Activated naive CD4-positive, alpha-beta T cell treated with anti-CD3 and anti-CD28 coated beads for 36 hours (primary cell): ENCODE measurements at places on chromosomes 5 and 9. TPM values are rescaled to one million over a fixed set of nuclear protein-coding genes. Genes with fewer than 3 reads are reported as not detected.

IFNA21 gene
- total RNA-seq, result not detected

DNA sequence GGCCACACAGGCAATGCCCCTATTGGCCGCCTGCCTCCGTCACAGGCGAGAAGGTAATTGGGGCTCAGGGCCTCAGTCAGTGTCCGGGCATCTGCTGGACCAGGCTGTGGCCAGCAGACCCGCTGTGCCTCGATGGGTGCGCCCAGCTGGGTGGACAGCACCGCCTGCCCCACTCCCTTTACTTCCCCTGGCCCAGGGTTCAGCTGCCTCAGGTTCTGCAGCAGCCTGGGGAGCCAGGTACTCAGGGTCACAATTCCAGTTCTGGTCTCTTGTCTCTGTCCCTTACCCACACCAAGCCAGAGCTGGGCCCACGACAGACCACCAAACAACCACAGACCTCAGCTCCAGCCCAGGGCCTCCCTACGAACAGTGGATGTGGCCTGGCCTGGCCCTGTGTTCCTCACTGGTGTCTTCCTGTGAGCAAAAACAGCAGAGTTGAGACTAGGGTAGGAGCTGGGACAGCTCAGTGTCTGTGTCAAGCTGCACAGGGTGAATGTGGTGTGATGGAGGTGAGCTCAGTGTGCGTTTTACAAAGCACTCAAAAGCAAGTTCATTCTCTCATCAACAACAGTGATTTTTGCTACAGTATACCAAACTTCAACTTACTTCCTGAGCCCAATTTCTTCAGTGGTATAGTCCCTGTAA, 33.4 kb upstream of the SUSD3 start:
- H3K27me3 ChIP-seq, result no peaks in the 10 kb centered on the region
- peaks cover 30% of the 10 kb centered on the region for H3K36me3 ChIP-seq
- H3K27ac ChIP-seq, result peak overlapping the region; percentile 93
- H3K4me3 ChIP-seq, result no peak overlapping the region
- peaks cover 92% of the 10 kb centered on the region for H3K4me1 ChIP-seq

GRCh38 chr5:115507681-115508080, 36.9 kb downstream of the FEM1C start:
- H3K27ac ChIP-seq, result no peak overlapping the region
- H3K4me1 ChIP-seq, result no peaks in the 10 kb centered on the region
- no peaks in the 10 kb centered on the region for H3K36me3 ChIP-seq
- no peak for DNase-seq
- no peak overlapping the region for H3K4me3 ChIP-seq
- H3K27me3 ChIP-seq, result peaks cover under 1% of the 10 kb centered on the region

- no peaks in the 10 kb centered on the region for H3K4me1 ChIP-seq
- no peak overlapping the region for H3K4me3 ChIP-seq
- DNase-seq, result no peak
- peaks cover 20% of the 10 kb centered on the region for H3K27me3 ChIP-seq
- no peak overlapping the region for H3K27ac ChIP-seq
Measured at GRCh38 chr5:38468978-38469706, 87.3 kb downstream of the LIFR start.

PCDHB8 gene
- total RNA-seq, result not detected

DNA sequence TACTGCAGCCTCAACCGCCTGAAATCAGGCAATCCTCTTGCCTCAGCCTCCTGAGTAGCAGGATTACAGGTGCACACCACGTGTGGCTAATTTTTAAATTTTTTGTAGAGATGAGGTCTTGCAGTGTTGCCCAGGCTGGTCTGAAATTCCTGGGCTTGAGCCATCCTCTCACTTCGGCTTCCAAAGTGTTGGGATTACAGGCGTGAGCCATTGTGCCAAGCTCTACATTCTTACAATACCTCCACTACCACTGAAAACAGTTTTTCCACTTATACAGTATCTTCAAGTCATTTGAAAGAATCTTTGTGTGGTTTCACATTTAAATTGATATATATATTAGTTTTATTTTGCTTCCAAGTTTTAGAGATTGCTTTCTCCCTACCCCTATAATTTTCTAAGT, 42.6 kb downstream of the LARP1 start:
- no peaks in the 10 kb centered on the region for H3K27me3 ChIP-seq
- no peak overlapping the region for H3K27ac ChIP-seq
- peaks cover 55% of the 10 kb centered on the region for H3K36me3 ChIP-seq
- no peak for DNase-seq
- H3K4me3 ChIP-seq, result no peak overlapping the region

GRCh38 chr5:156380848-156381247, 53.9 kb downstream of the SGCD start:
- peaks cover 9% of the 10 kb centered on the region for H3K27me3 ChIP-seq
- DNase-seq, result no peak
- no peak overlapping the region for H3K4me3 ChIP-seq
- H3K27ac ChIP-seq, result no peak overlapping the region
- no peaks in the 10 kb centered on the region for H3K36me3 ChIP-seq

GRCh38 chr9:72952914-72953313, at the start of gene ALDH1A1:
TSS of gene ALDH1A1 (minus strand) at chr9:72953053. CDS start at chr9:72953000, 53 bp downstream.
- peaks cover 33% of the 10 kb centered on the region for H3K27me3 ChIP-seq
- H3K27ac ChIP-seq, result no peak within 1 kb of the TSS
- no peak for DNase-seq
- peaks cover 5% of the 10 kb centered on the region for H3K4me1 ChIP-seq

DNA sequence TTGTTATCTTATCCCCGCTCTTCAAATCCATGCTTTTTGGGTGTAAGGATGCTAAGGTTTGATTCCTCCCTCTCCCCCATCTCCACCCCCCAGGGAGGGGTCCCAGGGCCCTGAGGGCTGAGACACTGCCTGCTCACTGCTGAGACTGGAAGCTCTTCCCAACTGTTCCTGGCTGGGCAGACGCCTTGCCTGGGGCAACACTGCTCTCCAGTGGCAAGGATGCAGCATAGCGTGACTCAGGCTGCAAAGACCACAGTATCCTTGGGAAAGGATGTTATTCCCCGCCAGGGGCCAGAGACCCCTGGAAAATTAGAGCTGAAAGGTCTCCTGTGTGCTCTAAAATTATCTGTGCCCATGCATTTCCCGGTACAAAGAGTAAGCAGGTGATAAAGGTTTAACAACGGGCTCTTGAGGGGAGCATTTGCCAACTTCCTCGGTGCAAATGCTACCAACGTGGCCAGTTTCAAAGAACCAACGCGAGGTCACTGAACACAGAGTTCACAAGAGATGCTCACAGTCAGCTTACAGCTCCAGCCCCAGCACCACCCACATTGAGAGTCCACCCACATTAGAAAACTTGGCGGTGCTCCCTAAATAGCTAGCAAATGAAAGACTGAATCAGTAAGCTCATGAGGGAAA, 271.9 kb downstream of the NSG2 start:
- no peak for DNase-seq
- H3K27ac ChIP-seq, result no peak overlapping the region
- no peak overlapping the region for H3K4me3 ChIP-seq
- peaks cover 43% of the 10 kb centered on the region for H3K27me3 ChIP-seq
- peaks cover 4% of the 10 kb centered on the region for H3K4me1 ChIP-seq
- no peaks in the 10 kb centered on the region for H3K36me3 ChIP-seq

DNA sequence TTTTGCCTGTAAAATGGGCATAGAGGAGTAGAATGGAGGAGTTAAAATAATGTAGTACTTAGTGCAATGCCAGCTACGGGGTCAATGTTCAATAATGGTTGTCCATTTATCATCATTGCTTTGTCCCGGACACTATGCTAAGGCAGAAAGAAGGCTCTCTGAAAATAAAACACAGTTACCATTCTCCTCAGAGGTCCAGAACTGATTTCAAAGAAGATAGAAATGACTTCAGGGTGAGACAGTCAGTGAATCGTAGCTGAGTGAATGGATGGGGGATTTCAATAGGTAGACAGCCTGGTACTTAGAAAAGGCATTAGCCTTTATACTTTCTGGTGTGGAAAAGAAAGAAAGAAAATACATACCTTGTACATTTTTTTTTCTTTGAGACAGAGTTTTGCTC, 1.2 kb upstream of the AK3 start:
- H3K36me3 ChIP-seq, result peaks cover 11% of the 10 kb centered on the region
- H3K4me1 ChIP-seq, result peaks cover 62% of the 10 kb centered on the region
- H3K27me3 ChIP-seq, result no peaks in the 10 kb centered on the region
- peak overlapping the region; percentile 83 for H3K27ac ChIP-seq
- H3K4me3 ChIP-seq, result peak overlapping the region; percentile 91

GRCh38 chr9:76620996-76621395, 143.2 kb upstream of the PCA3 start:
- no peak for DNase-seq
- no peaks in the 10 kb centered on the region for H3K36me3 ChIP-seq
- no peaks in the 10 kb centered on the region for H3K4me1 ChIP-seq

DNA sequence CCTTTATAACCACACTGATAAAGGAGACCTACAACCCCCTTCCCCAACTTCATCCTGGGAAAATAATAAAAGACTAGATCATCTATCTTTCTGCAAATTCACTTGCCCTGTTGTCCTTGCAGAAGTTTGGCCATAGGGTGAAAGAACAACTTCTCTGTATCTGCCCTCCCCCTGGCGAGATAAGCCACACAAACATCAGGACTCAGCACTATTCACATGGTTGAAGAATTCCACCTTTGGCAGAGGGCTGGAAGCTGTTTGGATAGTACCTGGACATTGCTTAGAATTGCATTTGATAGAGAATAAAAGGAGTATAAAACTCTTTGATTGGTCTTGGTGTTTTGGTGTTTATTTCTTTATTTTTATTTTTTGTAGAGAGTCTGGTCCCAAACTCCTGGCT, 16.9 kb downstream of the FAM151B start:
- H3K27me3 ChIP-seq, result no peaks in the 10 kb centered on the region
- no peak overlapping the region for H3K27ac ChIP-seq
- H3K4me3 ChIP-seq, result no peak overlapping the region
- H3K36me3 ChIP-seq, result no peaks in the 10 kb centered on the region
- H3K4me1 ChIP-seq, result peaks cover 3% of the 10 kb centered on the region

AK8 gene
- total RNA-seq, result not detected

DNA sequence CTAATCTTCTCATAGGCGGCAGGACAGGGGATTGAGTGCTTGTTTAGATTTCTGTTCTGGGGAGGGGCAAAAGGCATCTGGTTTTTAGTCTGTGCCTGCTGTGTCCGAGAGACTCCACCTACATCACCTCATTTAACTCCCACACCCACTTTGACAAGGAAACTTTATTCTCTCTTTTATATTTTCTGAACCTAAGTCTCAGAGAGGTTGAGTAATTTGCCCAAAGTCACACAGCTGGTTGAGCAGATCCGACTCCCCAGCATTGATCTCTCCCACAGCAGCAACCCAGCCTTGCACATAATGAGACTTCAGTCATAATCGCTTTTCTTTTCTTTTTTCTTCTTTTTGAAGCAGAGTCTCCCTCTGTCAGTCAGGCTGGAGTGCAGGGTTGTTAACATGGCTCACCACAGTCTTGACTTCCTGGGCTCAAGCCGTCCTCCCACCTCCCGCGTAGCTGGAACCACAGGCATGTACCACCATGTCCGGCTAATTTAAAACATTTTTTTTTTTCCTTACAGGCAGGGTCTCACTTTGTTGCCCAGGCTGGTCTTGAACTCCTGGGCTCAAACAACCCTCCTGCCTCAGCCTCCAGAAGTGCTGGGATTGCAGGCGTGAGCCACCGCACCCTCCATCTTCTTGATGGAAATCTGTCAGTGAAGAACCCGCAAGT, 36.5 kb upstream of the ANKRD33B start:
- H3K4me3 ChIP-seq, result no peak overlapping the region
- DNase-seq, result no peak
- no peaks in the 10 kb centered on the region for H3K36me3 ChIP-seq

- peaks cover 71% of the 10 kb centered on the region for H3K36me3 ChIP-seq
- no peaks in the 10 kb centered on the region for H3K27me3 ChIP-seq
- H3K27ac ChIP-seq, result peak overlapping the region; percentile 95
Measured at GRCh38 chr5:177431317-177432142, 5.1 kb downstream of the GRK6 start.

- no peak for DNase-seq
- no peaks in the 10 kb centered on the region for H3K27me3 ChIP-seq
- H3K4me3 ChIP-seq, result no peak overlapping the region
- no peaks in the 10 kb centered on the region for H3K4me1 ChIP-seq
- no peaks in the 10 kb centered on the region for H3K36me3 ChIP-seq
- H3K27ac ChIP-seq, result no peak overlapping the region
Measured at GRCh38 chr5:136907371-136907770, 542.0 kb upstream of the TRPC7 start.

DNA sequence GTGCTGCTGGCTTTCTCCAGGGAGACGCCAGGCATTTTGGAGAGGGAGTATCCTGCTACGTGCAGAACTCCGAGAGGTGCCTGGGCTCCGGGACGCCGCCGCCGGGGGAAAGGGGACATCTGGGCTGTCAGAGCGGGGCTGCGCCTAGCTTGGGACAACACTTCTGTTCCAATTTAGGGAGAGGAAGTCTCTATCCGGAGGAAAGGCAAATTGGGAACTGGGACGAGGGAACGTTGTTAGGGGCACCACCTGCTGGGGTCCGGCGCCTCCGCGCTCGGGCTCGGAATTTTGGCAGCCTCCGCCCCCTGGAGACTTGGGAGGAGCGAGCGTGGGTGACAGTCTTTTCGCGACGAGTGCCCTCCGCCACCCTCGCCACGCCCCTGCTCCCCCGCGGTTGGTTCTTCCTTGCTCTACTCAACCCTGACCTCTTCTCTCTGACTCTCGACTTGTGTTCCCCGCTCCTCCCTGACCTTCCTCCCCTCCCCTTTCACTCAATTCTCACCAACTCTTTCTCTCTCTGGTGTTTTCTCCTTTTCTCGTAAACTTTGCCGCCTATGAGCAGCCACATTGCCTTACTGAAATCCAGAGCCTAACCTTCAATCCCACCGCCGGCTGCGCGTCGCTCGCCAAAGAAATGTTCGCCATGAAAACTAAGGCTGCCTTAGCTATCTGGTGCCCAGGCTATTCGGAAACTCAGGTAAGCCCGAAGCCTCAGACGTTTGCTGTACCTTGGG, 1.6 kb downstream of the TSLP start:
- H3K4me3 ChIP-seq, result peak overlapping the region; percentile 88
- peak; percentile 71 for DNase-seq
- H3K36me3 ChIP-seq, result no peaks in the 10 kb centered on the region
- H3K27ac ChIP-seq, result no peak overlapping the region
- peaks cover 30% of the 10 kb centered on the region for H3K4me1 ChIP-seq
